Ovary (tissue), 10 donors: ENCODE measurements at places on chromosomes 12 and 14.

- no peaks in the 10 kb centered on the region for H3K36me3 ChIP-seq
- H3K4me1 ChIP-seq = no peaks in the 10 kb centered on the region
- DNase-seq = no peak
- H3K4me3 ChIP-seq = no peak overlapping the region
Measured at GRCh38 chr12:98724384-98725155, 79.5 kb downstream of the APAF1 start.

- peaks cover 21% of the 10 kb centered on the region for H3K4me1 ChIP-seq
- H3K27ac ChIP-seq = no peak overlapping the region
- H3K27me3 ChIP-seq = no peaks in the 10 kb centered on the region
- no peak for DNase-seq
Measured at GRCh38 chr14:74554742-74555362, 57.2 kb downstream of the LTBP2 start.

GRCh38 chr14:64249363-64249762 lies 44.8 kb downstream of the ESR2 start:
- no peak overlapping the region for H3K27ac ChIP-seq
- no peaks in the 10 kb centered on the region for H3K27me3 ChIP-seq
- peak; percentile 39 for DNase-seq
- no peaks in the 10 kb centered on the region for H3K36me3 ChIP-seq

GRCh38 chr12:66188584-66189485 lies at the start of gene IRAK3:
Gene IRAK3 (plus strand): TSS chr12:66189214. CDS start chr12:66189300, 86 bp downstream.
- H3K4me3 ChIP-seq = peak within 1 kb of the TSS; percentile 35
- DNase-seq = peak; percentile 63
- H3K27ac ChIP-seq = peak within 1 kb of the TSS; percentile 50

GRCh38 chr14:73227812-73228781 lies 9.2 kb upstream of the PAPLN start:
- H3K4me1 ChIP-seq = peaks cover 15% of the 10 kb centered on the region
- no peaks in the 10 kb centered on the region for H3K36me3 ChIP-seq
- H3K27me3 ChIP-seq = no peaks in the 10 kb centered on the region
- DNase-seq = peak; percentile 80
- peak overlapping the region; percentile 9 for H3K4me3 ChIP-seq
